ENCODE measurements at places on chromosomes 4 and X. TPM values are rescaled to one million over a fixed set of nuclear protein-coding genes. Genes with fewer than 3 reads are reported as not detected.

The CHRDL1 gene
- not detected for polyA plus RNA-seq

The NDST3 gene
- polyA plus RNA-seq, result not detected

DNA sequence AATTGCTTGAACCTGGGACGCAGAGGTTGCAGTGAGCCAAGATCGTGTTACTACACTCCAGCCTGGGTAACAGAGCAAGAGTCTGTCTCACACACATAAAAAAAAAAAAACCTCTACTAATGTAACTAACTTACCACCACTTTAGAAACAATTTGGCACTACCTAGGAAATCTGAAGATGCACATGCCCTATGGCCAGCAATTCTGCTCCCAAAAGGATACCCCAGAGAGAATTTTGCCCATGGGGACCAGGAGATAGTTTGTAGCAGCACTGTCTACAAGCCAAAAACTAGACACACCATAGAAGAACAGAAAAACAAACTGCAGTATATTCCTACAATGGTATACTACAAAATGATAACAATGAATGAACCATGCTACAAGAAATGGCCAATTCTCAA, 37.5 kb downstream of the USP46 start:
- H3K36me3 ChIP-seq, result no peaks in the 10 kb centered on the region
- no peak overlapping the region for H3K4me3 ChIP-seq
- DNase-seq, result no peak
- peaks cover 10% of the 10 kb centered on the region for H3K4me1 ChIP-seq

DNA sequence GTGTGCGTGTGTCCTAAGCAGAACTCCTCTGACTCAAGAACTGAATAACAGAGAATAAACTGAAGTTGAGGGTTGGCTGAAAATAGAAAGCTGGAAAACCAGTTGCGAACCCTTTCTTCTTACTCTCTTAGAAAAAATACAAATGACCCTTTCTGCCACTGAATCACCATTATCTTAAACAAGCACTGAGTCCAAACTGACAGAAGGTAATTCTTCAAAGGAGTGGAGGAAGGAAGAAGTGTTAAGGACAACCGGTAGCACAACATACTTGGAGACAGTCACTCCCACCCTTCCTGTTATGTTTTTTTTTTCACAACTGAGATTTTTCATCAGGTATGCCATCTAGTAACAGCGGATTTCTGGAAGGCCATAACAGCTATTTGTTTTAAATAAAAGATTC, 38.1 kb downstream of the HELQ start:
- H3K27me3 ChIP-seq, result no peaks in the 10 kb centered on the region
- H3K4me1 ChIP-seq, result no peaks in the 10 kb centered on the region
- peaks cover 25% of the 10 kb centered on the region for H3K36me3 ChIP-seq
- no peak overlapping the region for H3K27ac ChIP-seq

DNA sequence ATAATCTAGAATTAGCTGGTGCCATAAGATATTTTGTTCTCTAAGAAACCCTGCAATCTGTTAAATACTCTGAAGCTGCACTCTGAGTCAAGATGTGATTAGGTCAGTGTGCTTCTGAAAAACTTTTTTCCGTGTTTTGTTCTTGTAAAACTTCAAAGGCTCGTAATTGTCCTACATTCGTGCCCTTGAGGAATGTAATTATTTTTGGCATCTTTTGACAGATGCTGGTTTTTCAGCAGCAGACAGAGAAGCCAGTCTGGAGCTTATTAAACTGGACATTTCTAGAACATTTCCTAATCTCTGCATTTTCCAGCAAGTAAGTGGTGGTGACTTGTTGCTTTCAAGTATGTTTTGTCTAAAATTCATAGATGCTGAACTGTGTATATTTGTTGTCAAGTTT, 36.8 kb upstream of the TADA2B start:
- H3K27me3 ChIP-seq, result no peaks in the 10 kb centered on the region
- no peak for DNase-seq
- H3K27ac ChIP-seq, result no peak overlapping the region
- no peak overlapping the region for H3K4me3 ChIP-seq
- H3K4me1 ChIP-seq, result no peaks in the 10 kb centered on the region
- H3K36me3 ChIP-seq, result peaks cover 51% of the 10 kb centered on the region

The PARM1 gene
- polyA plus RNA-seq, result not detected

GRCh38 chr4:61079427-61079826, 120.7 kb upstream of the ADGRL3 start:
- H3K27ac ChIP-seq, result no peak overlapping the region
- no peaks in the 10 kb centered on the region for H3K36me3 ChIP-seq
- no peaks in the 10 kb centered on the region for H3K4me1 ChIP-seq
- no peak overlapping the region for H3K4me3 ChIP-seq

GRCh38 chr4:1205586-1206298, 33.4 kb upstream of the SPON2 start:
- no peak overlapping the region for H3K4me3 ChIP-seq
- no peaks in the 10 kb centered on the region for H3K27me3 ChIP-seq
- H3K4me1 ChIP-seq, result peaks cover 47% of the 10 kb centered on the region

DNA sequence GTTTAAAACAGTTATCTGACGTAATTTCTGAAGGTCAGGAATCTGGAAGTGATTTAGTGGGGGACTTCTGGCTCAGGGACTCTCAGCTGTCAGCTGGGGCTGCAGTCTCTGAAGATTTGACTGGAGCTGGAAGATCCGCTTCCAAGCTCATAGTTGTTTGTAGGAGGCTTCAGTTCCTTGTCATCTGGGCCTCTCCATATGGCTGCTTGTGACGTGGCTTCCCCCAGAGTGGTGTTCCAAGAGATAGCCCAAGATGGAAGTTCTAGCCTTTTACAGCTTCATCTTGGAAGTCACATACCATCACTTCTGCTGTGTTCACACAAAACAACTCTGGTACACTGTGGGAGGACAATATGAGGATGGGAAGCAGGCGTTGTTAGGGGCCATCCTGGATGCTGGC, 2.1 kb downstream of the MPC1L start:
- no peak overlapping the region for H3K4me3 ChIP-seq
- H3K27ac ChIP-seq, result no peak overlapping the region
- DNase-seq, result no peak
- H3K36me3 ChIP-seq, result peaks cover 10% of the 10 kb centered on the region
- no peaks in the 10 kb centered on the region for H3K27me3 ChIP-seq

The DTHD1 gene
- 5.9 TPM for polyA plus RNA-seq
